SW480 (cell line): ENCODE measurements at places on chromosomes 5 and 9.

GRCh38 chr5:132639706-132640130 lies 18.3 kb upstream of the IL13 start:
- DNase-seq: no peak

DNA sequence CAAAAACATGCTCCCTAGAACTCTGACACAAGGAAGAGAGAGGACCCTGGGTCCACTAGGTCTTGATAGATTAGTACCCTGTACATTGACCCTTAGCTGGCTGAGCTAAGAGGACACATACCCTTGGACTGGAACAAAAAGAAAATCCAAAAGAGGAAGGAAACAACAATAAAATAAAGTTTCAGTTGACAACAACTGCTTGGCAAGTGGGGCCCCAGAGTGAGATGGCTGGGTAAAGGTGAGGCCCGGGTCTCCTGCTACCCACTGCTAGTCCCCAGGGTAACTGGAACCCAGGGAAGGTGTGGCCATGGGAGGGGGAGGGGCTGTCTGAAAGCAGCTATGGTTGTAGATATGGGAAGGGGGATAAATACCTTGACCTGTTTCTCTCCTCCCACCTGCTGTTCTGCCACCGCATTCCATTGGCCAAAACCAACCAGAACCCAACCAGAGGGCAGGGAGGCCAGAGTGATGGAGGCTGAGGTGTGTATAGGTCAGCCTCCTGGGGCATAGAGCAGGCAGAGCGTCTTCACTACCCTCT lies 11.7 kb downstream of the TAL2 start:
- DNase-seq: no peak

- DNase-seq: no peak
These were observed 55.6 kb downstream of the GPR21 start for GRCh38 chr9:123089040-123089439.

DNA sequence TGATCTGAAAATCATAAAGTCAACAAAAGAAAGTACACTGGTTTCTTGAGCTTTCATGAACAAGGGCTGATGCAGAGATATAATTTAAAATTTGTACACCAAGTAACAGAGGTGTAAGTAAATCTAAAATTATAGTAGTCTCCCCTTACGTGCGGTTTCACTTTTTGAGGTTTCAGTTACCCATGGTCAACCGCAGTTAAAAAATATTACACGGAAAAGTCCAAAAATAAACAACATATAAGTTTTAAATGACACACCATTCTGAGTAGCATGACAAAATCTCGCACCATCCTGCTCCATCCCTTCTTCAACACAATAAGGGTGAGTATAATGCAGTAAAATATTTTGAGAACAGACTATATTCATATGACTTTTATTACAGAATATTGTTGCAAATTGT lies 54.4 kb downstream of the AUH start:
- no peak for DNase-seq

GRCh38 chr9:74760031-74760700 lies 127.6 kb downstream of the TRPM6 start:
- DNase-seq: peak; percentile 16

- no peak for DNase-seq
These were observed 2.9 kb upstream of the LCP2 start for GRCh38 chr5:170300361-170301013.

- no peak for DNase-seq
These were observed 1.0 kb downstream of the DMRT2 start for GRCh38 chr9:1051210-1051583.

GRCh38 chr9:130713286-130713960 lies 19.8 kb downstream of the EXOSC2 start:
- no peak for DNase-seq

DNA sequence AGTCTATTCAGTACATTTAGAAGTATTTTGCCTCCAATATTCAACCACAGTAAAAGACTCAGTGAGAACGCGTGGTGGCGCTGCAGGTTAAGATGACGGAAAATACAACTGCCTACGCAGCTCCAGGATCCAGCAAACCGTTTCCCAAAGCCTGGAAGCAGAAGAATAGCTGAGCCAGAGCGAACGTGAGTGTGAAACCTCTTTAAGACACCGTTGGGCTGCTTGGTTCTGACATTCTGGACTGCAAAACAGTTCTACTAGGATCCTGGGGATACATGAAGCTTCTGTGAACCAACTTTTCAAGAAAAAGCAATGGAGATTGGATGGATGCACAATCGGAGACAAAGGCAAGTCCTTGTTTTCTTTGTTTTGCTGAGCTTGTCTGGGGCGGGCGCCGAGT lies at the start of gene PCDHB16:
TSS of gene PCDHB16 (plus strand) at position 140 of the 400 bp plus-strand sequence. CDS start at position 313, 173 bp downstream.
- no peak for DNase-seq

DNA sequence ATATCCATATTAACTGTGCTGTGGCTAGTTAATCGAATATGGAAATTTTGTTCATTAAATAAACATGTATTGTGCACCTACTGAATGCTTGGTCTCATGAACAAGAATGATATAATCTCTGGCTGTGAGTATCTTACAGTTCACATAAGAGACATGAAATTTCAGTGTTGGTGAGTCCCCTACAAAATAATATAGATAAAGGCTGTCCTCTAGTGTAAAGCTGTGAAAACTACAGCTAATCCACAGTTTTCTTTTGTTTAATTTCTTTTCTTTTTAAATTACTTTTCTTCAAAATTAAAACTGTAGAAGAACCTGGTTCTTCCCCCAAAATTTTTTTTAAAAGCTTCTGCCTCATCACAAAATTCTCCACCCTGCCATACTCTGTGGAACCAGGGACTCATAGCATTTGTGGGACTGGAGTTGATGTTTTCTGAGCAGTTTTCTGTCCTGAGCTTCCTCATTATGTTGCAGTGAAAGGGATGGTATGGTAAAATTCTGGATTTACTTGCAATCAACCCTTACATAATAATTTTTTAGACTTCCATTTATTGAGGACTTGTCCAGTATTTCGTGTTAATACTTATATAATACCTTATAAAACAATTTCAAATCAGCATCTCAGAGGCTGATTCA lies 135.0 kb downstream of the STK32A start:
- DNase-seq: peak; percentile 43

DNA sequence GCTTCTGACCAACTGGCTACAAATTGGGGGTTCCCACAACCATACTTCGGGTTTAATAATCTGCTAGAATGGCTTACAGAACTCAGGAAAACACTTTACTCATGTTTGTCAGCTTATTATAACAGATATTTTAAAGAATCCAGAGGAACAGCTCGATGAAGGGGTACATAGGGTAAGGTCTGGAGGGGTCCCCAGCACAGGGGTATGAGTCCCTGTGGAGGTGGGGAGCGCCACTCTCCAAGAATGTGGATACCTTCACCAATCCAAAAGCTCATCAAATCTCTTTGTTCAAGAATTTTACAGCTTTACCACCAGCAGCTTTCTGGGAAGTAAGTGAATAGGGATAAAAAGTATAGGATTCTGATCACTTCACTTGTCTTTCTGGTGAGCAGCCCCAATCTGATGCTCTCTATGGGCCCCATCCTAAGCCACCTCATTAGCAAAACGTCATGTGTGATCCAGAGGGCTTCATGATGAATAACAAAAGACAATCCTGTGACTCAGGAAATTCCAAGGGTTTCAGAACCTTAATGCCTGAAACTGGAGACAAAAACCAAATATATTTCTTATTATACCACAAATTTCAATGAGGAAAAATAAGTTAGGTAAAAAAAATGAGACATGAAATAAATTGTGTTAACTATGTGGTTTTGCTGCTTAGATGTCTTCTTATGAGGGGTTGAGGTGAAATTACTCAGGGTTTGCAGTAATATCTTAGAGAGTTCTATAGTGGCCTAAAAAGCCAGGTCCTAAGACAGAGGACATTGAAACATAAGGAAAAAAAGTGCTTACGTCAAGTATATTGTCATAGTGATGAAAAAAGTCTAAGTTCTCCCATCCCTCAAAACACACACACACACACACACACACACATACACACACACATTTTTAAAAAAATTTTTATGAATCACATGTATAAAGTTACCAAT lies 290.5 kb downstream of the ANXA1 start:
- no peak for DNase-seq

DNA sequence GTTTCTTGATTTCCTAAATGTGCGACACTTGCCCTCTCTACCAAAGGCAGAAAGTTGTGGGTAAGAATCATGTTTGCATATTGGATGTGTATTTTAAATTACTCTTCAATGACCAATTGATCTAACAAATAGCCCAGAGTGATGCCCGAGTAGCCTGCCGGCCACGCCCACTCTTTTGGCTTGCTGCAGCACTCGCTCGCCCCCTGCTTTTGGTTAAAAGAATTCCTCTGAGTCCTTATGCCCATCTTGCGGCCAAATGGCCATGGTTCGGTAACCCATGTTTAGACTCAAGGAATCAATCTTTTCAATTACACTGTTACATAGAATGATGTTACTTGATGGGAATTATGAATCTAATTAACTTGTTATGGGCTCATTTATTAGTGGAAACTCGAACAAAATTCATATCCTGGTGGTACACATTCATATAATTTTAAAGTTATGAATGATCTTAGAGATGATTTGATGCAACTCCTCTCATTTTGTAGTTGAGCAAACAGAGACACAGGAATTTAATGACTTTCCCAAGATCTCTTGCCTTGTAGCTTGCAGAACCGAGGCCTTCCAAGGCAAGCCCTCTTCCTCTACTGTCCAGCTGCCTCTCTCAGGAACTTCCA lies 36.5 kb downstream of the PPIC start:
- peak; percentile 21 for DNase-seq

DNA sequence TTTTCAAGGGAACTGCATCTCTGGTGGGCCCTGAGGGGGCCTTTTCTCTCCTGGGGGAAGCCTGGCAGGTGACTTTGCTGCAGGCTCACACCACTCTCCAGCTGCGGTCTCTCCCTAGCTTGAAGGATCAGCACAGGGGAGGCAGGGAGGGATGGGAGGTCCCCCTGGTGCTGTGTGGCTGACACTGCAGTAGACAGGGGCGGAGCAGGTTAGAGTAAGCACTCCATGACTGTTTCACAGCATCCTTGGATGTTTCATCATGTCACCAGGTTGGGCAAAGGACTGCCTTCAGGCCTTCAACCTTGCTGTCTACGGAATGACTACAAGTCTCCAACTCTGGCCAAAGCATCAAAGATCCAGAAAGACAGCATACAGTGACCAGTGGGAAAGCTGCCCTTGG lies 470.7 kb downstream of the CDK5RAP2 start:
- peak; percentile 52 for DNase-seq
